GM12878 (cell line): ENCODE measurements at places on chromosomes 2 and 18. TPM values are rescaled to one million over a fixed set of nuclear protein-coding genes. Genes with fewer than 3 reads are reported as not detected.
A peak's percentile ranks its signal among the peaks of the same experiment; 100 is the strongest.

GRCh38 chr2:203718087-203718486 lies 11.6 kb downstream of the CD28 start:
- no peaks in the 10 kb centered on the region for H3K27me3 ChIP-seq
- H3K4me3 ChIP-seq, result no peak overlapping the region
- DNase-seq, result peak; percentile 36
- H3K36me3 ChIP-seq, result no peaks in the 10 kb centered on the region
- H3K27ac ChIP-seq, result no peak overlapping the region
- H3K4me1 ChIP-seq, result no peaks in the 10 kb centered on the region

GRCh38 chr2:212921061-212921460 lies 230.4 kb downstream of the IKZF2 start:
- H3K27me3 ChIP-seq, result no peaks in the 10 kb centered on the region
- peaks cover under 1% of the 10 kb centered on the region; the same call in 1 of the 2 replicates for H3K4me1 ChIP-seq

DNA sequence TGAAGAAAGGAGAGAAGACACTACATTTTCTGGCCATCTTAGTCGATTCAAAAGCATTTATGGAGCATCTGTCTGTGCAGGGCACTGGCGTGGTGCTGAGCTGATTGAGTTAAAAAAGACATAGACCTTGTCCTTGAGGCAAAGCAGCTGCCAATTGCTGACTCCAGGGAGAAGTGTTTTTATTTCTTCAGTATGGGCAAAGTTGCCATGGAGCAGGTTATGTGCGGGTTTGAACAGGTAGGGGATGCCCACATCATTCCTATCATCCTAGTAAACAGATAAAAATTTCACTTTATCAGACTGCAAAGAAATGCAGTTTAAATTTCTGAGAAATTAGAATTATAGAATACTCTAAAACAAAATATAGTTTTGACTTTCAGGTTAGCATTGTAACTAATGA lies 125.8 kb downstream of the NUP35 start:
- no peaks in the 10 kb centered on the region for H3K27me3 ChIP-seq
- no peak overlapping the region for H3K4me3 ChIP-seq
- H3K27ac ChIP-seq, result no peak overlapping the region
- H3K36me3 ChIP-seq, result no peaks in the 10 kb centered on the region
- no peak for DNase-seq

DNA sequence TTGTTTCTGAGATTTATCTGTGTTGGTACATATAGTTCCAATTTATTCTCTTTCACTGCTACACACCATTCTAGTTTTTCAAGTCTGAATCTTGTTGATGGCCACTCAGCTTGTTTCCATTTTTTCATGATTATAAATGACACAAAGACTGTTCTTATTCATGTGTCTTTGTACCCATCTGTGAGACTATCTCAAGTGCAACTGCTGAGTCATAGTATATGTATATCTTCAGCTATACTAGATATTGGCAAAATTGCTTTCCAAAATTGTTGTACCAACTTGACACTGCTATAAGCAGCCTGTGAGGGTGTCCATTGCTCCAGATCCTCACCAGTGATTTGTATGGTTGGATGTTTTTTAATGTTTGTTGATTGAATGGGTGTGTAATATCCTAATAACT lies 37.2 kb upstream of the RTN4 start:
- DNase-seq, result no peak
- H3K4me1 ChIP-seq, result no peaks in the 10 kb centered on the region
- no peaks in the 10 kb centered on the region for H3K27me3 ChIP-seq

DNA sequence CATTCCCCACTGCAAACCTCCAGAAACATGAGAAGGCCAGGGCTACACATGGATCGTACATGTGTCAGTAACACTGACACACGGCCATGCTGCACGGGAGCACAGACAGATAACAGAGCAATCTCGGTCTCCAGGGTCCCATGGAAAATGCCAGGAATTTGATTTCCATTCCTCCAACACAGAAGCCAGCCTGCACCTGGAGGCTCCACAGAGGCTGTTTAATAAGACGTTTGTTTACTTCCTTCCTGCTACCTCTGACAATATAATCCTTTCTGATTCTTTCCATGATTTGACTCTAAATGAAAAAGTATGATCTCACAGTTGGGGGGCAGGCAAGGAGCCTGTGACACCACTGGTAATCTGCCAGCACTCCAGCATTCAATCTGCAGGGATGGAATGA lies 210.9 kb upstream of the DDX18 start:
- H3K4me1 ChIP-seq, result no peaks in the 10 kb centered on the region
- no peak for DNase-seq

- no peak overlapping the region for H3K4me3 ChIP-seq
- no peak for DNase-seq
- no peaks in the 10 kb centered on the region for H3K4me1 ChIP-seq
- H3K27me3 ChIP-seq, result no peaks in the 10 kb centered on the region
- no peak overlapping the region for H3K27ac ChIP-seq
- H3K36me3 ChIP-seq, result no peaks in the 10 kb centered on the region; the same call in 1 of the 2 replicates
Observed at GRCh38 chr2:178962805-178963433, 87.0 kb downstream of the CCDC141 start.

- H3K4me1 ChIP-seq, result no peaks in the 10 kb centered on the region
- H3K27me3 ChIP-seq, result no peaks in the 10 kb centered on the region
- DNase-seq, result no peak
- no peak overlapping the region for H3K27ac ChIP-seq
Observed at GRCh38 chr2:2501454-2502200, 170.6 kb upstream of the MYT1L start.

- DNase-seq, result no peak
- H3K27me3 ChIP-seq, result peaks cover 17% of the 10 kb centered on the region
- no peak overlapping the region for H3K4me3 ChIP-seq
- no peaks in the 10 kb centered on the region for H3K4me1 ChIP-seq
- no peak overlapping the region for H3K27ac ChIP-seq
Observed at GRCh38 chr2:182866095-182866460, 359 bp downstream of the FRZB start.

- no peaks in the 10 kb centered on the region; the same call in 1 of the 2 replicates for H3K4me1 ChIP-seq
- H3K27me3 ChIP-seq, result no peaks in the 10 kb centered on the region; the same call in 1 of the 2 replicates
- H3K36me3 ChIP-seq, result no peaks in the 10 kb centered on the region
- H3K27ac ChIP-seq, result no peak overlapping the region
- no peak overlapping the region for H3K4me3 ChIP-seq
- DNase-seq, result no peak
Observed at GRCh38 chr2:85524336-85524908, 14.5 kb upstream of the MAT2A start.

- no peaks in the 10 kb centered on the region for H3K27me3 ChIP-seq
- H3K36me3 ChIP-seq, result no peaks in the 10 kb centered on the region
- H3K27ac ChIP-seq, result no peak overlapping the region
- H3K4me3 ChIP-seq, result no peak overlapping the region
- no peaks in the 10 kb centered on the region for H3K4me1 ChIP-seq
Observed at GRCh38 chr2:231696004-231696367, 12.3 kb upstream of the PTMA start.

GRCh38 chr2:211049321-211050018 lies 493.1 kb downstream of the CPS1 start:
- no peaks in the 10 kb centered on the region for H3K36me3 ChIP-seq
- H3K4me1 ChIP-seq, result no peaks in the 10 kb centered on the region
- no peaks in the 10 kb centered on the region for H3K27me3 ChIP-seq
- no peak overlapping the region for H3K4me3 ChIP-seq

GRCh38 chr2:190481339-190481738 lies 53.2 kb downstream of the NEMP2 start:
- peaks cover 8% of the 10 kb centered on the region; the same call in 1 of the 2 replicates for H3K36me3 ChIP-seq
- no peak overlapping the region for H3K27ac ChIP-seq
- H3K4me1 ChIP-seq, result no peaks in the 10 kb centered on the region
- H3K4me3 ChIP-seq, result no peak overlapping the region

LRP2 gene
- polyA plus RNA-seq, result not detected in 2 replicates

SIX3 gene
- 0.07 TPM in 1 of 2 replicates, not detected in the other for polyA plus RNA-seq

CD8B2 gene
- polyA plus RNA-seq, result not detected in 2 replicates

NDC80 gene
- 76.5 and 79.1 TPM in 2 replicates for polyA plus RNA-seq

DCTN1 gene
- 103 and 113 TPM in 2 replicates for polyA plus RNA-seq

SLC5A7 gene
- polyA plus RNA-seq, result not detected in 2 replicates
